MCF 10A (cell line): ENCODE measurements at places on chromosomes 2 and 18. TPM values are rescaled to one million over a fixed set of nuclear protein-coding genes. Genes with fewer than 3 reads are reported as not detected.

DNAJC5G gene
- not detected in 2 replicates for total RNA-seq

SLC5A7 gene
- total RNA-seq, result not detected in 2 replicates

ELP2 gene
- 100 and 105 TPM in 2 replicates for total RNA-seq

ALPG gene
- total RNA-seq, result not detected in 2 replicates

YIPF4 gene
- total RNA-seq, result 67.6 and 90.3 TPM in 2 replicates

KCNS3 gene
- 0.84 and 1.7 TPM in 2 replicates for total RNA-seq

PAX3 gene
- not detected in 2 replicates for total RNA-seq

LOXHD1 gene
- not detected in 2 replicates for total RNA-seq

SLC4A5 gene
- total RNA-seq, result 0.12 and 0.70 TPM in 2 replicates

CHRND gene
- not detected in 2 replicates for total RNA-seq

AMER3 gene
- total RNA-seq, result not detected in 2 replicates

ABCG5 gene
- total RNA-seq, result not detected in 2 replicates
